Ammon's horn (tissue), 1 donor: ENCODE measurements at places on chromosomes 4 and X.
A peak's percentile ranks its signal among the peaks of the same experiment; 100 is the strongest.

- DNase-seq = no peak
Observed at GRCh38 chr4:93775551-93775950, 53.0 kb upstream of the ATOH1 start.

- DNase-seq = peak; percentile 80
Observed at GRCh38 chr4:7342223-7343080, 92.3 kb downstream of the PSAPL1 start.

DNA sequence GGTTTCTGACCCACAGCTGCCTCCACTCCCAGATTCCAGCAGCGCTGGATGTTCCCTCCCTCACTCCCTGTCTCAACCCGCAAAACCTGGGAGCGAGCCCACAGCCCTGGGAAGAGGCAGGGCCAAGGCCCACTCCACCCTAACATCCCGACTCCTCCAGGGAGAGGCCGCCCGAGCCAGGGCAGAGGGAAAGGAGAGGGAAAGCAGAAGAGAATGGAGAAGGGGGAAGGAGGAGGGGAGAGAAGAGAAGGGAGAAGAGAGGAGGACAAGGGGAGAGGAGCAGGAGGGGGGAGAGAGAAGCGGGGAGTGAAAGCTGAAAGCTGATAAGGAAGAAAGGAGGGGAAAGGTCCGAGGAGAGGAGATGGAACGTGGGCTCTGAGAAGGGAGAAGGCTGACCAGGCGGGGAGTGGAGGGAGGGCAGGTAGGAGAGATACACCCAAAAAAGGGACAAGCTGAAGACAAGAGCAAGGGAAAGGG is 120.2 kb upstream of the PJA1 start:
- DNase-seq = no peak

DNA sequence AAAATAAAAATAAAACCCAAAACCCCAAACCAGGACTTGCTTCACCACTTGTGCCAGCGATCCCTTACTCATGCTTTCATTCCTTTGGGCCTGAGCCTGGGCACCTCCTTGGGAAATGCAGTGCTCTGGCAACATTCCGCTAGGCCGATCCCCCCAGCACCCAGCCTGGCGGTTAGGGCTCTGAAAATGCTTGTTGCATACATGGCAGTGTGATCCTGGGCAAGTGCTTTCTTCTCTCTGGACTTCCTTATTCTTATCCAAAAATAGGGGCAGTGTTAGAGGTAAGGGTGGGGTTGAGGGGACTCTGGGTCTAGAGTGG is 4.6 kb downstream of the ZNF185 start:
- no peak for DNase-seq

DNA sequence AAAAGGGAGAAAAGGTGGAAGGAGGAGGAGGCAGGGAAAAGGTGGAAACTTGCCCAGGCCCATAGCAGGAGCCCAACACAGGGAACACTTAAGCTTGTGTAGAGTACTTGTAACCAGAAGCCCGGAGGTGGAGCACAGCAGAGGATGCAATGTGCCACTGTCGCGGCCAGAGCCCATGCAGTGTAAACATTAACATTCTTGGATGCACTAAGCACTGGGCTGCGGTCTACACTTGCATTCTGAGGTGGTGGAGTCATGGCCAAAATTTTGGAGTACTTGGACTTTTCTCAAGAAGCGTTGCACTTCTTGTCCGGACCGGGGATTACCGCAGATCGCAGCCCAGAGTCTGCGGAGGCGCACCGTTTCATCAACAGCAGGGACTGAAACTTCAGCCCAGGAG is 4.5 kb upstream of the RHOXF1 start:
- no peak for DNase-seq

- DNase-seq = no peak
Observed at GRCh38 chr4:62210486-62210885, 1010.4 kb downstream of the ADGRL3 start.

DNA sequence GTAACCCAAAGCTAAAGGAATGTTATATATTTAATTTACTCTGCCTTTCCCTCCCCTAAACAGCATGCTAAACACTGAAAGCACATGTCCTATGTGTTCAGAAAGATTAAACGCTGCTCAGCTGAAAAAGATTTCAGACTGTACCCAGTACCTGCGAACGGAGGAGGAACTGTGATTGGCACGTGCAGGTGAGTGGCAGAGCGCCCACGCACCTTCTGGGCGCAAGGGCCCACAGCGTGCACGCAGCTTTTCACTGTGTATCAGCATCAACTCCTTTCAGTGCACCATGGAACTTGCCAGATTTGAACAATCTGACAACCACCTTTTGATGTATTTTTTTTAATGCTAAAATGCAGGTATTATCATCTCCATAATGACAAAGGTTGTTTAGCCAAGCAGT is 87.7 kb downstream of the RFC1 start:
- DNase-seq = peak; percentile 21

DNA sequence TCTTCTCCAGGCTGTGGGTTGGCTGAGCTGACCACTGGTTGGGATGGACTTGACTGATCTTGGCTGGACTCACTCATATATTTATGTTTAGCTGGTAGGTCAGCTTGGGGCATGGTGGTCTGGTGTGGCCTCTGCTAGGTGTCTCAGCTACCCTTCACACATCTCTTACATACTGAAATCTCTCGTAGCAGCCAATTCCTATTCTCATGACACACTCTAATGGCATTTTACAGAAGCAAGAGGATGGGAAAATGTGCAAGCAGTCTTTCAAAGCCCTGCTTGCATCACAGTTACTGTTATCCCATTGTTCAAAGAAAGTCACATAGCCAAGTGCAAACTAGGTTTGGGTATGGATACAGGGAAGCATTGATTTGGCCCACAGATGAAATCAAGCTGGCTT is 55.5 kb upstream of the PCDH18 start:
- no peak for DNase-seq

- DNase-seq = no peak
Observed at GRCh38 chr4:177265729-177266128, 43.9 kb upstream of the NEIL3 start.

GRCh38 chrX:19682712-19683331 is 167.5 kb upstream of the MAP3K15 start:
- peak; percentile 79 for DNase-seq

- DNase-seq = no peak
Observed at GRCh38 chrX:44915361-44915868, 42.4 kb downstream of the KDM6A start.

- peak; percentile 94 for DNase-seq
Observed at GRCh38 chr4:140861359-140862176, 105.4 kb upstream of the TBC1D9 start.

DNA sequence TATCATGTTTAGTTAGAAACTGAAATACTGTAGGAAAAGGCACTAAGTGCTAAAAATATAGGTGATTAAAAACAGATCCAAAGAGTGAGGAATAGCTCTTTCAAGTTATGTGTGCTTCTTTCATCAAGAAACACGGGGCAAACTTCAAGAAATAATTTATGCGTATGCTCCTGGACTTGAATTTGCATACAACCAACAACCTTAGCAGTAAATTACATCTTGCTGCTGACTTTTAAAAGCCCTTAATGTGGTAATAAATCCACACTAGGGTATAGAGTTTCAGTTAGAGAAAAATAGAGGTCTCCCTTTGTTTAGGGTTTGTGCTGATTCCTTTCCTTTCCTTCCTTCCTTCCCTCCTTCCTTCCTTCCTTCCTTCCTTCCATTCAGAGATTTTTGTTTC is 94.5 kb upstream of the GC start:
- no peak for DNase-seq

DNA sequence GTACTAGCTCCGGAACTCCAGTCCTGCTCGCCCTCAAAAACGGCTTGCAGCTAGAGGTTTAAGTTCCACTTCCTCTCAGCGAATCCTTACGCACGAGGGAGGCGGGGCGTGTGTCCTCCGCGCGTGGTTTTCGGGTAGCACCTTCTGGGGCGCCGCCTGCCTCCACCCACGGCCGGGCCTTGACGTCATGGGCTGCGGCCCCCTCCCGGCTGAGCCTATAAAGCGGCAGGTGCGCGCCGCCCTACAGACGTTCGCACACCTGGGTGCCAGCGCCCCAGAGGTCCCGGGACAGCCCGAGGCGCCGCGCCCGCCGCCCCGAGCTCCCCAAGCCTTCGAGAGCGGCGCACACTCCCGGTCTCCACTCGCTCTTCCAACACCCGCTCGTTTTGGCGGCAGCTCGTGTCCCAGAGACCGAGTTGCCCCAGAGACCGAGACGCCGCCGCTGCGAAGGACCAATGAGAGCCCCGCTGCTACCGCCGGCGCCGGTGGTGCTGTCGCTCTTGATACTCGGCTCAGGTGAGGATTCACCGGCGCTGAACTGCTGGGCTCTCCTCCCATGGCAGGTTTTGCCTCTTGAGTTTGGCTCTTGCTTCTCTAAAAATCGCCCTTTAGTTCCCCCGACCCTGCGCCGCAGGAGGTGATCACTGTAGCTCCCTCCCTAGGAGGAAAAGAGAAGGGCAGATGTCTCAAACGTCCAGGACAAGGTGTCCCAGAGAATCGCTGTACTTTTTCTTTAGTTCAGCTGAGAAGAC is at the start of gene AREG:
AREG (plus strand) TSS at position 246 of the 752 bp plus-strand sequence; CDS start at position 456, 210 bp downstream.
- DNase-seq = peak; percentile 51

- no peak for DNase-seq
Observed at GRCh38 chr4:185576962-185577950, 41.9 kb upstream of the PDLIM3 start.

DNA sequence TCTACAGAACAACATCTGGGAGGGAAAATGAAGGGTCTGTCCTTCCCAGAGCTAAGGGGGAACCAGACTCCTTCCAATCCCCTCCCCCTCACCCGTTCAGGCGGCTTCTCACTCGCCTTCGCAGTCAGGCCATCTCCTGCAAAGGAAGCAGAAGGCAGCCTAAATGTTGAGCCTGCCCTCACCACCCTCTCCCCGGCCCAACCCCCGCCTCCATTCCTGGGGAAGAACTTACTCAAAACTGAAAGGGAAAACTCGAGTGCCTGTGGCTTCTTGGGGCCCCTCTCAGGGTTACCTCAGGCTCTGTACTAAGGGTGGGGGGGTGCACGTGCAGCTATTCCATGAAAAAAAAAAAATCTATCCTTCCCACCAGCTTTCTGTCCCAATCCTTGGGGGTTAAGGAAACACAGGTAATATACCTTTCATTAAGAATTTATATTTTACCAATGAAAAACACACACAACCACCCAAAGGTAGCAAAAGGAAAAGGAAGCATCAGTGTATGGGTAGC is 2.4 kb downstream of the ZMYM3 start:
- no peak for DNase-seq

DNA sequence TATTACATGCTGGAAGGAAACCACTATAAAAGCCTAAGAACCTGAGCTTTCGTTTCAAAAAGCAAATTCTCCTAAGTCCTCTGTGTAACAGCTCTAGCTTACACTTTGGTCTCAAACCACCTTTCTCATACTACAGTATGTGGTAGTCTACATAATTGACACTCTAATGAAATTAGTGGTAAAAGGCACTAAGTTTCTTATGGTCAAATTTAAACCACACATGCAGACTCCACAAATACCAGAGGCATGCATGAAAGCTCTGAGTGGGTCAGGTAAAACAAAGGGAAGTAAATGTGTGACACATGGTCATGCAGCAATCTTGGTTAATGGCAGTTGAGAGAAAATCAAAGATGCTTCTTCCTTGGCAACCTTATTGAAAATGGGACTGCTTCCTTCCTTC is 187.8 kb downstream of the CCNG2 start:
- no peak for DNase-seq

DNA sequence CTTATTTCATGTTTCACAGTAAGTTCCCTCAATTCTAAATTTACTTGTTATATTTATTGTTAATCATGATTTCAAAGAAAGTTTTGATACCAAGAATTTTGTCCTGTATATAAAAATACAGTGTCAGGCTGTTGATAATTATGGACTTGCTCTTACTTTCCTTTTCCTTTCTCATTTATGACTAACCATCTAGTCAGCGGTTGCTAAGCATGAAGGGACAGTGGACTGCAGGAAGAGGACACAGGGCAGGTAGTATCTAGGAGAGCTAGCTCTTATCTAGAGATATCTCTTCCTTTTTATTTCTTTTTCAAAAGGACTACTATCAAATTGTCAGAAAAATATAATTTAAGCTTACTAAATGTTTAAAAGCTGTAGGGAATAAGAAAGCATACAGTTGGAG is 1.6 kb downstream of the OPRPN start:
- DNase-seq = no peak

GRCh38 chr4:165177725-165178666 is 29.4 kb upstream of the KLHL2 start:
- no peak for DNase-seq

DNA sequence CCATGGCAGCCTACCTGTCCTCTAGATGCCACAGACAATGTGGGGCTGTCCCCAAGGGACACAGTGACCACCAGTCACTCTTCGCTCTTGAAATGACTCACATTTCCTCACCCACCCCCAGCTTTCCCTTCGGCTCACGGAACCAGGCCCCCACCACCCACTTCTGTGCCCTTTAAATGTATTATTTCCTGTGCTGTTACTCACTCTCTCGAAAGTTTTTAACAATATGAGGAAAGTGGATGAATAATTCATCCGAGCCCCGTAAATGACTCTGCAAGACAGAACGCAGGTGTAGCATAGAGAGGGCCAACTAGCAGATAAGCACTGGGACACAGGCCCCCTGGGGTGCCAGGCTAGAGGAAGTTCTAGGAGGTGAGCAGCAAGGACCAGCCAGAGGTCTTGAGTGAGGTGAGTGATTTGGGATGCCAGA is 179.5 kb upstream of the TBL1X start:
- no peak for DNase-seq

DNA sequence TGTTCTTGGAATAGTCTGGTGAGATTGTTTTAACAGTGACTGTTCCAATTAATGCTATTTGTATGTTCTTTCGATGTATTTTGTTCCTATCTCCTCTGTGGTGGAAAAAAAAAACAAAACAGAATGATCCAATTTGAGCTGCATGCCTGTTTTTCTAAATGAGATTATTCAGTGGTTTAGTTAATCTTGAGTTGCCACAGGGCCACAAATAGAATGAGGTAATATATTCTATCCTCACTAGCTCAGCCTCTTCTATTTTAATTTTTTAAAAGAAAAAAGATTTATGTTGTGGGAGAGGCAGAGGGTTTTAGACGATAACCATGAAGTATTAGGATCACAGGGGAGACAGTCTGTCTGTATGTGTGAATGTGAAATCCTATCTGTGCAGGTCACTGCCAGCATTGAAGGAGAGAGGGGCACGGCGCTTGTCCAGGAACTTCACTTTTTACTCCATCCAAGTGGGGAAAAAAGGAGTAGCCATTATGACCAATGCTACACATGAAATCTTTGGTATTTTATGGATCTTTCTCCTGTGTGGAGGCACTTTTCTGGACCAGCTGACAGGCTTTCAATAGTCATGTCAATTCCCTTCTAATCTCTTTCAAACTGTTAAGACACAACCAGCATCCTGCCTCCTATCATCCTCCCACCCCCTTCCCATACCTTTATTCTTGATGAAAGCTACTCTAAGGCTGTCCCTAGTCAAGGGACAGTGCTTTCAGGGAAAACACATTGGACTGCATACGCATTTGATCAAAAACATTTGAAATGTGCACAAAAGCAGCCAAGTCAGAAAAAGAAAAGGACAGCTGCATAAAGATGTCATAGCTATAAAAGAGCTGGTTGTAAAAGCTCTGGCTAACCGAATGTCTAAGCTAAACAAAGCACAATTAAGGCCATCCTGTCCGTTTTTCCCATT is 1063.8 kb upstream of the INTU start:
- DNase-seq = peak; percentile 9

GRCh38 chrX:114584983-114585842 is 1.3 kb downstream of the HTR2C start:
- no peak for DNase-seq

GRCh38 chr4:70544279-70544868 is 26.0 kb downstream of the AMTN start:
- peak; percentile 4 for DNase-seq
